ENCODE measurements at places on chromosomes 6 and 20.

GRCh38 chr6:40627316-40627715 lies 40.2 kb upstream of the LRFN2 start:
- no peak for DNase-seq

DNA sequence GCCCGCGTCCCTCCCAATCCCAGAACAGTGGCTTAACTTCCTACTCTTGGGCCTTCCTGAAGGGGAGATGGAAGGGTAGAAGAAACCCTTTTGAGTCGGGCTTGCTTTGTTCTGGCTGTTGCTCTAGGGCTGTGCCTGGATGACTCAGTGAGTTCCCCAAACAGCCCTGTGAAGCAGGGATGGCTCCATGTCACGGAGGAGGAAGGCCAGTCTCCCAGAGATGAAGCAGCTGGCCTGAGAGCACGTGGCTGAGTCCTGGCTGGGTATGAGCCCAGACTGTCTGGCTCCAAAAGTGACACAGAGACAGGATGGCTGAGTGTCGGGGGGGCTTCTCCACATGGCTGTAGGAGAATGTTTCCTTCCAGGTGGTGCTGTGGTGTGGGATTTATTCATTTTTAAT lies 4.6 kb downstream of the SYTL3 start:
- no peak for DNase-seq

- DNase-seq: no peak
Measured at GRCh38 chr20:37853823-37854375, 49.0 kb upstream of the VSTM2L start.

- DNase-seq: no peak
Measured at GRCh38 chr6:166472636-166473035, 89.9 kb upstream of the MPC1 start.

- no peak for DNase-seq
Measured at GRCh38 chr6:148082044-148082443, 260.6 kb upstream of the SASH1 start.

GRCh38 chr20:44212792-44213191 lies 2.2 kb upstream of the OSER1 start:
- no peak for DNase-seq

GRCh38 chr6:44373787-44374186 lies 13.7 kb upstream of the CDC5L start:
- no peak for DNase-seq

DNA sequence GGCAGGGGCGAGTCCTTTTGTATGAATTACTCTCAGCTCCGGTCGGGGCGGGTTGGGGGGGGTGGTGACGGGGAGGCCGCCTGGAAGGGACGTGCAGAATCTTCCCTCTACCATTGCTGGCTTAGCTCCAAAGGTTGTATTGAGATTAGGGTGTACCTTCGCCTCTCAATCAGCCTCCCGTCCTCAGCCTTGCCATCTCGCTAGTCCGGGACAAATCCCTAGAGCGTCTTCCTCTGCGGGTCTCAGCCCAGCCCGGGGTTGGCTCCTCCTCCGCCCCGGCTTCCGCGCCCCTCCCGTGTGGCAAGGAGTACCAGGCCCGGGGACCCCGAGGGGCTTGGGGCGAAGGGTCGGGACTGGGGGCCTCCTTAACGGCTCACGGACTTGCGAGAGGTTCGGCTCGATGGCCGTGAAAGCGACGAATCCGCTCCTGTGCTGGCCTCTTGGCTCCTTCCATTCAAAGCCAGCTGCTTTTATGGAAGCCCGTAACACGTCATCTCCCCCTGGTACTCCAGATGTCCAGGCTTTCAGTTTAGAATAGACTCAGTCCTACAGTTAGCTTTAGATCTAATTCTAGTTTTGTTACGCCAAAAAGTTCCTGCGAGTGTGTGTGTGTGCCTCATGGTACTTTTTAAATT lies 636 bp upstream of the EEF1A1 start:
- DNase-seq: no peak

DNA sequence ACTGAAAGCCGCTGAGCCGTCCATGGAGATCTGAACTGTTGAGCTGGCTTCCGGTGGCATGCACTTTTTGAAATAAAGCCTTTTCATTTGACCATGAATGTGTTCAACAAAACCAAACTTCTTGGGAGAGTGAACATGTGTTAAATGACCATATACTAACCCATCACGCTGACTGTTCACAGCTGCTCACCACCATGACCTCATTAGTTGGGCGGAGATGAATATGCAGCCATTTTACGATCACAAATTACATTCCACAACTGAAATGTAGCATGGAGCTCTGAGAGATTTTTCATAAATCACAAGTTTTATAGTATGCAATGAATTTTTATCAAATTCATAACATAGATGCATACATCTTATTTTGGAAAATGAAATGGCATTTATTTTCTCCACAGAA lies 4.2 kb downstream of the RAMACL start:
- no peak for DNase-seq

GRCh38 chr6:154166140-154166539 lies 127.1 kb downstream of the OPRM1 start:
- DNase-seq: no peak

DNA sequence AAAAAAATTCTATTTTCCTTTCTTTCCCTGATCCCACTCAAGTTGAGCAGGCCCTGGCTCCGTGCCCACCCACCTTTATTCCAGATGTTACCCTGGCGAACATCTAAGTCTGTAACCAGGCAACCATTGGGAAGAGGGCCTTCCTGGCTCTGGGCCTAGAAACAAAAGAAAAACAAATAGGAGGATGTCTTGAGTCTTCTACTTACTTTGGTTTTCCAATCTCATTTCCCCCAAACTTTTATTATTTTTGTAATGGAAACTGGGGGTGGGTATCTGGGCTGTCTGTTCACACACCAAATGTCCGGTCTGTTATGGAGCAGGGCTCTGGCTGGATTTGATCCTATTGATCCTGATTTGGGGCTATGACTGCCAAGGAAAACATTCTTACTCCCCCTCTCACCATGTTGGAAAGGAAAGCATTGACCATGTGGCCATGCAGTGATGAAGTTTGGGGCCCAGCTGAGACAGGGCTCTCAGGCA lies 744.1 kb downstream of the DHX35 start:
- no peak for DNase-seq
